ENCODE measurements at places on chromosomes 6 and 20.

DNA sequence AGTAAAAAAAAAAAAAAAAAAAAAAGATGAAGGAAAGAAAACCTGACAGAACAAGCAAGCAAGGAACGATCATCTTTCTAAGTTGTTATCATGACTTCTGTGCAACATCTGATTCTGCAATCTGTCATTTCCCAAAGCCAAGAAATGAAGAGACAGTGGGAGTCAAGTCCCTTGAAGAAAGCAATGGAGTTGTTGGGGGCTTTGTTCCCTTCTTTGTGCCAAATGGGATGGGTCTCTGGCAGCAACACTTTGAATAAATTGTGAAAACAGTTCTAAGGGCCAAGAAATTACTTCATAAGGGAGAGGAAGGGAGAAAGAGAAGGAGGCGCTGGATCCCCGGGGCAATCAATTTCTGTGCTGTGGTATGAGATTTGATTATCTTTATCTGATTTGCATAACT is 33.3 kb upstream of the RSPO3 start:
- no peak for DNase-seq

GRCh38 chr6:91436448-91436847 is 849.6 kb upstream of the MAP3K7 start:
- no peak for DNase-seq

- no peak for DNase-seq
These were observed 156.9 kb downstream of the GRIK2 start for GRCh38 chr6:101550451-101550850.

DNA sequence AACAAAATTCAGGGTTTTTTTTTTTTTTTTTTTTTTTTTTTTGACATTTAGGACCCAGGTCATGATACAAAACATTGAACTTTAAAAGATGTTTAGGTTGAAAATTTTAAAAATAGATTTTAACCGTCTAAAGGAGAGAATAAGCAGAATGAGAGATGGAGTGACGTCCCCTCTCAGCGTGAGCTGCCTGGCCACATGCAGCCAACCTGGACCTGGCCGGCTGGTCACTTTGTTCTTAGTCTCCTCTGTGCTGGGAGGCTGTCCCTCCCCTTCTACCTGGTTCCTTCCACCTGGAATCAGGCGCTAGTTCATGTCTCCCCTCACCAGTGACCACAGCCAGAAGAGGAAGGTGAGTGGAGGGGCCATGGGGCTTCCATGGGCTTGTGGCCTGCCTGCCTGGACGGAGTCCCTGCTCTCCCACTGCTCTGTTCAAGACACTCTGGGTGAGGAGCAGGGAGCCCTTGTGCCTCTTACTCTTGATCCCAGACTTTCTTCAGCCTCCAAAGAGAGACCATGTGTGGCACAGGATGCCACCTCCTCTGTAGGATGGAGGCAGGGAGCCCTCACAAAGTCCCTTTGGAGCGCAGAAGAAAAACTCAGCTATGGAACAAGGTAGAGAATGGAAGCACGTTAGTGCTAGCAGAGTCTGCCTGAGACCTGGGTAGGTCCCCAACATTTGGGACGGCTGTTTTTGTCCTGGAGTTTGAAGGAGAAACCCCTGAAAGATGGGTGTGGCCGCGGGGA is 31.7 kb downstream of the IRF4 start:
- DNase-seq, result no peak

- no peak for DNase-seq
These were observed 124.5 kb upstream of the AHI1 start for GRCh38 chr6:135622081-135622480.

DNA sequence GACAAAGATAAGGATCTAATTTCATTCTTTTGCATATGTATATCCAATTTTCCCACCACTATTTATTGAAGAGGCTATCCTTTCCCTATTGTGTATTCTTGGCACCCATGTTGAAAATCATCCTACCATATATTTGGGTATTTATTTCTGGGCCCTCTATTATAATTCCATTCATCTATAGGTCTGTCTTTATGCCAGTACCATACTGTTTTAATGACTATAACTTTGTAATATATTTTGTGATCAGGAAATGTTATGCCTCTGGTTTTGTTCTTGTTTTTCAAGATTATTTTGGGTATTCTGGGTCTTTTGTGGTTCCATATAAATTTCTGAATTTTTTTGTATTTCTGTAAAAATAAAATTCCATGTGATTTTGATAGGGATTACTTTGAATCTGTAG is 347.6 kb upstream of the SULF2 start:
- DNase-seq, result no peak

DNA sequence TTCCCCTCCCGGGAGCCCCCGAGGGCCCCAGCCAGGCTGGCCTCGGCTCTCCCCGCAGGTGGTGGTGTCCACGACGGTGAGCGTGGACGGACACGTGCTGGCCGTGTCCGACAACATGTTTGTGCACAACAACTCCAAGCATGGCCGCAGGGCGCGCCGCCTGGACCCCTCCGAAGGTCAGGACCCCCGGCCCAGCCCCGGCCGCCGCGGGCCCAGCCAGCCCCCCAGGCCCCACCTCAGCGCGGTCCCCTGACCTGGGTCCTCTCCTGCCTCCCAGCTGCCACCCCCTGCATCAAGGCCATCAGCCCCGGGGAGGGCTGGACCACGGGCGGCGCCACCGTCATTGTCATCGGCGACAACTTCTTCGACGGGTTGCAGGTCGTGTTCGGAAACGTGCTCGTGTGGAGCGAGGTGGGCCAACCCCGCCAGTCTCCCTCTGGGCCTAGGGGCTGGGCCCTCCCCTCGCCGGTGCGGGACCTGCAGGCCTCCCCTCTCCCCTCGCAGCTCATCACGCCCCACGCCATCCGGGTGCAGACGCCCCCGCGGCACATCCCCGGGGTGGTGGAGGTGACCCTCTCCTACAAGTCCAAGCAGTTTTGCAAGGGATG is 51.0 kb downstream of the CPXM1 start:
- no peak for DNase-seq

DNA sequence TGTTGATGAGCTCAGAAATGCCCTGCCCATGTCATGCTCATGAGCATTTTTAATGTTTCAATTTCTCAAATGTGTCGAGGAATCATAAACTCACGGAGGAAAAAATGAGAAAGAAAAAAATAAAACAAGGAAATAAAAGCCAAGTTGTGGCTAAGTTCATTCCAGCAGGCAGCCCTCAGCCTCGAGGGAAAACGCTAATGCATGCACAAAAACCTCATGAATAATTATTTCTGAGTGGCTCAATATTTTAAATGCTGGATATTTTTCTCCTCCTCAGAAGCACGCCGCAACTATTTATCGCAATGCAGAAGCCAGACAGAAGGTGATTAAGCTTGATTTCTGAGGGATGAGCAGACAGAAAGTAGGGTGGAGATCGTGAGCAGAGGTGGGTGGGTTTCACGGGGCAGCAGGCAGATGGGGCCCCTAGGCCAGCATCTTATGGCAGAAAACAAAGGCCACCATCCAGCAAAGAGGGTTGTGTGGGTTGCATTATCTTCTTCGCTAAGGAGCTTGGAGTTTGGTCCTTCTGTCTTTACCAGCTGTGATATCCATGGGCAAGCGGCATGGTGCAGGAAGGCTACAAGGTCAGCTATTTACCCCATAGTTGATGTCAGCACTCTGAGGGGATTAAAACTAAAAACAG is 151.5 kb upstream of the LRFN2 start:
- no peak for DNase-seq

GRCh38 chr6:13357551-13358075 is 29.3 kb upstream of the TBC1D7 start:
- DNase-seq, result no peak

- no peak for DNase-seq
These were observed at the start of gene TPBG for GRCh38 chr6:82363428-82364086. Gene TPBG, plus strand, starts transcription at chr6:82363817. Its CDS starts 1,145 bp downstream, at chr6:82364962.

GRCh38 chr6:91697010-91697695 is 1110.3 kb upstream of the MAP3K7 start:
- no peak for DNase-seq

- no peak for DNase-seq
These were observed 5.3 kb downstream of the ISM1 start for GRCh38 chr20:13226367-13226766.

DNA sequence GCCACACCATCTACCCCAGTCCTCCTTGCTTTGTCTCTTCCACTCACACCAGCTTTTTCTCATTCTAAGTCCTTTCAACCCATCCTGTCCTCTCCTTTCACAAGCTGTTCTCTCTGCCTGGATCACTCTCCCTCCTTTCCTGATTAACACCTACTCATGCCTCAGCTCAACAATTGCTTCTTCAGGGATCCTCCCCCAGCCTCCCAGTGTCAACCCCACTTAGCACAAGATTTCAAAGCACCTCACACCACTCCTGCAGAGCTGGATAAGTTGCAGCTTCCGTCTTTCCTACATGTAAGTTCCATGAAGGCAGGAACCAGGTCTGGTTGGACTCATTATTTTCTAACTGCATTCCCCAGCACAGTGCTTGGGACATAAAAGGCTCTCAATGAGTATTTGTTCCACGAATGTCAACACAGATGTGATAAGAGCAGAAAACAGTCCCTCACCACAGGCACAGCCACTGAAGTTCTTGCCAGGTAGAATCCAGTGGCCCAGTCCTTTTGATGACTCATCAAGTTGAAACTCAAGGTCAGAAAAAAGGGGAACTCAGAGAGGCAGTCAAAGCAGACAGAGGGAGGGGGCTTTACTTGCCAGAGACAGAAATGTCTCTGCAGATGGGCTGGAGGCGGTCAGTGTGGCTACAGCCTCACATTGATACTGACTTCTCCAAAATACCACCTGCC is 193.4 kb upstream of the PRDM1 start:
- no peak for DNase-seq

DNA sequence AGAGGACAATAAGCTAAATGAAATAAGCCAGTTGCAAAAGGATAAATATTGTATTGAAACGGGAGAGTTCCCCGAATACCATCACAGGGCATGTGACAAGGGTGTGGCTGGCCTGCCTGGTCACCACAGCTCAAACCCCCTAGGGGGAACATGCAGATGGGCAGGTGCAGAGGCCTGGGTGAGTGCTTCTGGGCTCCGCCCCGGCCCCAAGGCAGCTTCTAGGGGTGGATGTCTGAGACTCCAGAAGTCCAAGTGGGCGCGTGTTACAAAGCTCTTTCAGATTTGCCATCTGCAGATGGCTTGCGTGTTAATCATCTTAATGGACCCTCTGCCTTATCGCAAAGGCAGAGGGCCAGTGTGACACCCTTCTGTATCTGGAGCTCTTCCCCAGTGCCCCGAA is 559.2 kb upstream of the IMPG1 start:
- DNase-seq, result no peak

- no peak for DNase-seq
These were observed 83.1 kb upstream of the SLC24A3 start for GRCh38 chr20:19129306-19129705.

- no peak for DNase-seq
These were observed 307.1 kb downstream of the ALDH8A1 start for GRCh38 chr6:134642819-134643218.

DNA sequence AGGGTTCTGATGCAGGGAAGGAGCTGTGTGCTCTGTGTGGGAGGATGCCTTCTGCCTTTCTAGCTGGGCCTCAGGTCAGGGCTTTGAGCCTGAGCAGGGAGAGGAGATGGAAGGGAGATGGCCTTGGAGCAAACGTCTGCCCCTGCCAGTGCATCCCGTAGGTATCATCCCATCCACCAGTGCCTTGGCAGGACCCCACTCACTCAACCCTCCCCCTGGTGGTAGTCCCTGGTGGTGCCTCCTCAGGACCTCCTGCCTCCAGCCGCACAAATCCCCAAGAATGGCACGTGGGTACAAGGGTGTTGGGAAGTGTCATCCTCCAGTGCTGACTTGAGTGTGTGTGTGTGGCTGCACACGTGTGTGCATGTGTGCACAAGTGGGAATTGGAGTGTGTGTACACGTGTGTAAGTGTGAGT is 23.1 kb upstream of the MICB start:
- no peak for DNase-seq

DNA sequence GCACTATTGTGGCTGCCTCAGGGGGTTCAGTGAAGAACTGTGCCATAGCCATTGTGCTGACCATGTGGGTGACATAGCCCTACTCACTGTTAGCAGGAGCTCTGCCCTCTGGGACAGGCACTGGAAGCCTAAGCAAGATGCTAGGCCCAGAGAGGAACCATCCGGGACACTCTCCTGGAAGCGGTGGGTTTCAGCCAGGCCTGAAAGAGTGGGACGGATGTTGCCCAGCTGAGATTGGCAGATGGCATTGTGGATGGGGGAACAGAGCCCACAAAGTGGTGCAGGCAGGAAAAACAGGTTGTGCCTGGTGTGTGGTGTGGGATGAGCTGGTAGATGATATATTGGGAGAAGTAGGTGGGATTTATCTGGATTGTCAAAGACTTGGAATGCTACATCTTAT is 40.1 kb downstream of the DLGAP4 start:
- no peak for DNase-seq

GRCh38 chr6:3750317-3751076 is 1.0 kb downstream of the PXDC1 start:
- no peak for DNase-seq

- no peak for DNase-seq
These were observed 146.6 kb downstream of the DHX35 start for GRCh38 chr20:39108746-39109145.

DNA sequence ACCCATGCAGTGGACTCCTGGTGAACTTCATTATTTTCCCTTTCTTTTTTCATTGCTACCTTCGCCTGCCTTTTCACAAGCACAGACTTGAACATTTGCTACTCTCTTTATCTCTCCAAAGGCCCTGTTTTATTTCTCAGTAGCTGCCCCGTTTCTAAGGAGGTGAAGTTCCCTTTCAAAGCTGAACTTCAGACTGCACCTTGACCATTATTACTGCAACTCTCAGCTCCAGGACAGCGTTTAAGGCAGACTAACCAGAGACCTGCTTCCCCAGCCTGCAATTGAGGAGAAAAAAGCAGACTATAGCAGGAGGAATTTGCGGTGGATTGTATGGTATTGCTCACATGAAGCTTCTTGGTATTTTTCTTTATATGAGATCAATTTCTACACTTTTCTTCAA is 460.7 kb downstream of the CBLN4 start:
- no peak for DNase-seq

GRCh38 chr20:38625896-38626295 is 24.3 kb downstream of the ARHGAP40 start:
- DNase-seq, result no peak

DNA sequence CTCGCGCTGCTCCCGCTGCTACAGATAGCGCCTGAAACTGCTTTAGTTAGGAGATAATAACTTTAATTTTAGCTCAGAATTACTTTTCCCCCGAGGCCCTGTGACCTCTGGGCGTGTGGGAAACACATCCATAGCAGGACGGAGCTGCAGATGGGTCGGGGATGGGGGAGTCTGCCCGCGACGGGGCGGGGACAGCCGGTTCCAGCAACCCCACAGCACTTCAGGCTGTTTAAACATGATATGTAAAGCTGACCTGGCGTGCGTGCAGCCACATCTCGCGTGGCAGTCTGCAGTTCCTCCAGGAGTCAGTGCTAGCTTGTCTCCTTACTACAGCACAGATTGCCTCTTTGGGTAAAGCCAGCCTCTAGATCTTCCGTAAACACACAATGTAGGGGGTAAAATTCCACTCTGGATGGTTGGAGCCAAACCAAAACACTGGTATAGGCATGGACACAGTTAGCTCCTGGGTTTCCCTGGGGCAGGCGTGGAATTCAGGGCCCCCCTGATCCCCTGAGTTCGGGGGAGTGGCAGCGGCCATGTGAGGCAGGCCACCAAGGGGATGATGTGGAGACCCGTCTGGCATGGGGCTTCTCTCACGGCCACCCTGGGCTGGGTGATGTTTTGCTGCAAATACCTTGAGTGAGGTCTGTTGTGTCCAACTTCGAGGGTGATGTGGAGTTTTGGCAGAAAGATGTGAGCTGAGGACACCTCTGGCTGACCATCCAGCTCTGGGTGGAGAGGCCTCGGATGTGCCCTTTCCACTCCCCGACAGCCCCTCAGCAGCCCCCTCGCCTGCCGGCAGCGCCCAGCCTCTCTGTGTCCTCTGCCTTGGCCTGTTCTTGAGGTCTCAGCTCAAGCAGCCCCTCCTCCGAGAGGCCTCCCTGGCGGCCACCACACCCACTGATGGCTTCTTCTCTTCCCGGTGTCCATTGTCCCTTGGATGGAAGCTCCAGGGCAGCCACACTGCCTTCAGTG is 214.5 kb downstream of the TAF4 start:
- no peak for DNase-seq

Measured in stimulated activated CD4-positive, alpha-beta T cell treated with anti-CD3 and anti-CD28 coated beads, Interleukin-12 subunit alpha, Interleukin-12 subunit beta, amount 100 ng/mL, for 48 hours (primary cell).